Parietal lobe (tissue), 2 donors: ENCODE measurements at places on chromosomes 4 and X. TPM values are rescaled to one million over a fixed set of nuclear protein-coding genes. Genes with fewer than 3 reads are reported as not detected.

The CYBB gene
- total RNA-seq, result 6.6 TPM

The TMEM271 gene
- 13.5 TPM for total RNA-seq

The DCAF12L2 gene
- total RNA-seq, result 7.8 TPM

The VCX3B gene
- not detected for total RNA-seq

The RPS3A gene
- total RNA-seq, result 2,102 TPM

The AFAP1 gene
- total RNA-seq, result 92.0 TPM

The CXCL3 gene
- total RNA-seq, result not detected
